ENCODE measurements at places on chromosomes 7 and 10.
A peak's percentile ranks its signal among the peaks of the same experiment; 100 is the strongest.

- DNase-seq = no peak
These were observed 3.8 kb upstream of the TECTB start for GRCh38 chr10:112279433-112279832.

DNA sequence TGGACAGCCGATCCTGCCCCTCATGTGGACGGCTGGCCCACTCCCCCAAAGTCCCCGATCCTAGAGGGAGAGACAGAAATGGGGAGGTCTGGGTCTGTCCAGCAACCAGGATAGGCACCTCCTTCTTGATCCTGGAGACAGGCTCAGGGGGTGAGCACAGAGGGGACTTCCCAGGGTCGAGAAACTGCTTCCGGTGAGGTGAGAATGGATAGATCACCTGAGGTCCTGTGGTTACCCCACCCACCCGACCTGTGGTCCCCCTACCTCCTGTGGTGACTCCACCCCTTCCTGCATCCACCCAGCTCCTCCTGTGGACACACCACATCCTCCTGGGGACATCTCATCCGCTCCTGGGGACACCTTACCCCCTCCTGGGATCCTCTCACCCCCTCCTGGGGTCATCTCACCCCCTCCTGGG, 27.4 kb upstream of the RASGEF1A start:
- no peak for DNase-seq

GRCh38 chr10:36089790-36090440, 447.8 kb upstream of the FZD8 start:
- no peak for DNase-seq

- DNase-seq = no peak
These were observed 696.4 kb downstream of the INHBA start for GRCh38 chr7:41006306-41006995.

DNA sequence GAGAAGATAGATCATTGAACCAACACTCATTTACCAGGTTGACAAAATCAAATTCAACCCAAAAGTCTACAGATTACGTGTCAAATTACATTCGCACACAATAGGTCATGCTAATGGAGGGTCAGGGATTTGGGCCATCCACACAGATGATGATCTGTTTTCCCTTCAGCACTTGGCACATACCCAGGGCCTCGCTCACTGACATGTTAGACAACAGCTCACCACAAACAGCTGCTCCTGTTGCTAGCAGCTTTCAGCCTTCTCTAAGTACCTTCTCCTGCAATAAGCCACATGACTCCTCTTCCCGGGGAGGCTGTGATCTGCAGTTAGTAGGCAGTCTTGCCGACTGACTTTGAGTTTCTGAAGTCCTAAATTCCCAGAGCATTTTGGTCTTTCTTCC, 18.4 kb downstream of the NKX2-3 start:
- no peak for DNase-seq

DNA sequence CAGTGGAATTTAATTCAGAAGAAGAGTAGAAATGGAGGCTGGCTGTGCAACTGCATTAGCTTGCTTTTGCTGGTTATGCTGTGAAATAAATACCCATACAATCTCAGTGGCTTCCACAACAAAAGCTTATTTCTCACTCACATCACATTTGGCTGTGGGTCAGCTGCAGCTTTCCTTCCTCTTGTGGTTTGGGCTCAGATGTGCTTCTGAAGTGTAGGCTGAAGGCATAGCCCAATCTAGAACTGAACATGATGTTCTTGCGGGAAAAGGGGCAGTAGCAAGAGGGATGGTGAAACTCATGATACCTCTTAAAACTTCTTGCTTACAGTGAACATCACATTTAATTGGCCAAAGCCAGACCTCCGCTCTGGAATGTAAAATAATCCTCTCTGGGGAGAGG, 119.9 kb downstream of the HECW1 start:
- DNase-seq = no peak

DNA sequence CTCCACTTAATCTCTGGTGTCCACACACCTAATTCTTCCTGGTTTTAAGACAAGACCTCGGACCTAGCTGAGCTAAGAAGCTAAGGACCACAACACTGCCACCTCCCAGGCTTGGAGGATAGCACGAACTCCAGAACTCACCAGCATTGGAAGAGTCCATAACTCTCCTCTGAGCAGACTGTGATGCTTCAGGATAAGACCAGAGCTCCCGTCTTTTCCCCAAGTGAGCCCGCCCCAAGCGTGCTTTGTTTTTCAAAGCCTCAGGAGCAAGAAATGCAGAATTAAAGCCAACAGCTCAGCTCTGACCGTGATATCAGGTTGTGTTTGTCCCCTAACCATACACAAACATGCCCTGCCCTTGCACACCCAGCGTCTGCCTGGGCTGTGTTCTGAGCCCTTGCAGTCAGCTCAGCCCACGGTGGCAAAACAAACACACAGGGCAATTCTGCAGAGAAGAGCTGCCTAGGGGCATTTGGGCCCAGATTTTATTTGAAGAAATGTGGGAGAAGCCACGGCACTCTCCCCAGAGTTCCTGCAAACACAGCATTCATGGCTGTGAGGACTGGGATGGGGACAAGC, 145.4 kb downstream of the WDR11 start:
- DNase-seq = no peak

- no peak for DNase-seq
These were observed 39.6 kb downstream of the NUP205 start for GRCh38 chr7:135597181-135597925.

DNA sequence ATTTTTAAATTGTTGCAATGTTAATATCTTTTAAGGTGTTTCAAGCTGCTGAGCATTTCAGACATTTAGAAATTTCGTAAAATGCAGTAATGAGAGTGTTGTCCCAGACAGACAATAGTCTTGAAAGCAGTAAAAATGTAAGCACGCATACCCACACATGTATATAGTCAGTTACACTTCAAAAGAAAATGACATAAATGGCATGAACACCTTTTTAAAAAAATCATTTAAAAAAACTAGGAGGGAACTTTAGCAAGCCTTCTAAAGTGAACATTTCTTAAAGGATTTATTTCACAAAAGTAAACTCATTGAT, 51.0 kb downstream of the CPED1 start:
- no peak for DNase-seq

DNA sequence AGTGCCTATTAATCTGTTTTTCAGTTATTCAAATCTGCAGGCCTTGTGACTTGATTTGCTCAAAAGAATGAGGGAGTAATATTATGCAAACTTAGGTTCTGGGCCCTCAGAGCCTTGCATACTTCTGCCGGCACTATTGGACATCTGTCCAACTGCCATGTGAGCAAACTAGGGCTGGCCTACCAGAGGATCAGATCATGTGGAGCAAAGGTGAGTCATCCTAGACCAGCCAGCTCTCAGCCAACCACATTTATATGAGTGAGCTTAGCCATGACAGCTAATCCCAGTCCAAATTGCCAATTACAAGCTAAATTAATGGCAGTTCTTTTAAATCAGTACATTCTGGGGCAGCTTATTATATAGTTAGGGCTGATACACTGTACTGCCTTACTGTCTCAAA, 69.6 kb downstream of the SDHAF3 start:
- DNase-seq = no peak

GRCh38 chr7:25310896-25311295, 82.6 kb upstream of the NPVF start:
- no peak for DNase-seq

- no peak for DNase-seq
These were observed 64.0 kb downstream of the CSGALNACT2 start for GRCh38 chr10:43202224-43202656.

DNA sequence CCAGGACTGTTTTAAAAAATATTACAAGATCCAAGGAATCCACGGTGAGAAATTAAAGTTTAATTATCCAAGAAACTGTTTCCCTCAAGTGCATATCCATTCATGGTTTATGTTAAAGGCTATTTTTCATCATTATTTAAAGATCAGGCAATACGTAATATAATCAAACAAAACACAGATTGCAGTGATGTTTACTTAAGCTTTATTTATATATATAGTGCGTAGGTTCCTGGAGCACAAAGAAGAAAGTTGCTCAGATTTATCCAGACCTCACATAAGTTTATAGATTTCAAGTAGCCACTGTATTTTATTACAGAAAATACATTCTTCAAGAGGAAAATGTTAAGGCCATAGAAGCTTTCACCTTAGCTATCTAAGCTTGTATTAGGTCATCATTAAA, 210.0 kb upstream of the KLF14 start:
- no peak for DNase-seq

GRCh38 chr7:29288181-29289091, 93.9 kb downstream of the CHN2 start:
- DNase-seq = no peak

GRCh38 chr7:2157473-2158279, 75.1 kb downstream of the MAD1L1 start:
- DNase-seq = peak; percentile 93

GRCh38 chr7:51316666-51317581, at the start of gene COBL:
Gene COBL, minus strand, starts transcription at chr7:51316809. Its CDS starts 176 bp downstream, at chr7:51316633.
- DNase-seq = no peak

GRCh38 chr10:74234569-74234968, 83.5 kb downstream of the ADK start:
- DNase-seq = no peak

GRCh38 chr10:49643241-49644034, 29.6 kb downstream of the CHAT start:
- DNase-seq = no peak

DNA sequence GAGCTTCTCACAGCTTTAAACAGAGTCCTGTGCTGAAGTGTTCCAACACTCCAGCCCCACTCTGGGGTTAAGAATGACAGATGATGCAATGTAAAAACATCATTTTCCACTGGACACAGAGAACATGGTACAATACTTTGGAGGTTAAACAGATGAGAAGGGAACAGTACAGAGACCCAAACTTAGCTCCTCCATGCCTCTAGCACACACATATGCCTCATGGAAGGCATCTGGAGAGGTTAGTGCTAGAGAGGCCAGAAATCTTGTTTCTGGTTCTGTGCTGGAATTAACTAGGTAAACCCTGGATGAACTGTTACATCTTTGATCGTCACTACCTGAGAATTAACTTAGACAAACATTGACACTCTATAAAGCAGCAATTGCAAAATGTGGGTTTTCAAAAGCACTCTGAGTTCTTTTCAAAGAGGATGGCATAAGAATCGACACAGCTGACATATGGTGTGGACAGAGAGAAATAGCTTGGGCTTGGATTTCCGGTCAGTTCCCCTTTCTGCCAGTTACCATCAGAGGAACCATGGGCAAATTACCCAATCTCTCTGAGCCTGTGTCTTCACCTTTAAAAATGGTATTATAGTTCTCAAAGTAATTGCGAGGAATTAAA, 81.9 kb downstream of the KCNMA1 start:
- no peak for DNase-seq

GRCh38 chr7:116772423-116772863, 89.9 kb upstream of the CAPZA2 start:
- no peak for DNase-seq

GRCh38 chr7:102077081-102077480, 209.6 kb upstream of the SH2B2 start:
- no peak for DNase-seq

DNA sequence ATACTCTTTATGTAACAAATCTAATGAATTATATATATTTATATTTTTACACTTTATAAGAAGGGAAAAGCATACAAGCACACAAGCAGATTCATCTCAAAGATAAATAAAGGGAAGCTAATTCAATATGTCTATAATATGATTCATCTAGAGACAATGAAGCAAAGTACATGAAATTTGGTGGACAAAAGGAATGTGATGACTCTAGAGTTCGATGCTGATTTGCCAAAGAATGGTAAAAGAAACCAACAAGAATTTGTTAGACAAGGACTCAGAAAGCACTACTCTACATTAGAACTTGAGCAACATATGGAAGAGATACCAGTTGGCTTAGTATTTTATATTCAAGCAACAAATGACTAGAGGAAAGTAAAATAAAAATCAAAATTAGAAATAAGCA, 536.5 kb upstream of the TEX47 start:
- DNase-seq = no peak

DNA sequence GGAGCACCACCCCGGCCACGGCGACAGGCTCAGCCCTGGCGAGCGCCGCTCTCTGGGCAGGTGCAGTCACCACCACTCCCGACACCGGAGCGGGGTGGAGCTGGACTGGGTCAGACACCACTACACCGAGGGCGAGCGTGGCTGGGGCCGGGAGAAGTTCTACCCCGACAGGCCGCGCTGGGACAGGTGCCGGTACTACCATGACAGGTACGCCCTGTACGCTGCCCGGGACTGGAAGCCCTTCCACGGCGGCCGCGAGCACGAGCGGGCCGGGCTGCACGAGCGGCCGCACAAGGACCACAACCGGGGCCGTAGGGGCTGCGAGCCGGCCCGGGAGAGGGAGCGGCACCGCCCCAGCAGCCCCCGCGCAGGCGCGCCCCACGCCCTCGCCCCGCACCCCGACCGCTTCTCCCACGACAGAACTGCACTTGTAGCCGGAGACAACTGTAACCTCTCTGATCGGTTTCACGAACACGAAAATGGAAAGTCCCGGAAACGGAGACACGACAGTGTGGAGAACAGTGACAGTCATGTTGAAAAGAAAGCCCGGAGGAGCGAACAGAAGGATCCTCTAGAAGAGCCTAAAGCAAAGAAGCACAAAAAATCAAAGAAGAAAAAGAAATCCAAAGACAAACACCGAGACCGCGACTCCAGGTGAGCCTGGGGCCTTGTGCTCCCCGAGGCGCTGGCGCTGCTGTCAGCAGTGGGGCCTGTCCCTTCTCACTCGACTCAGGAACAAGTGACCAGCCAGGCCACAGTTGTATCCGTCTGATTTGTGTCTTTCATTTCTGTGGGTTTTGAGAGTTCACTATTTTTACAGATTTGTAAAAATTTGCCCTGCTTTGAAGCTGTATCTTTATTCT, 117.7 kb downstream of the CYTH3 start:
- DNase-seq = no peak

DNA sequence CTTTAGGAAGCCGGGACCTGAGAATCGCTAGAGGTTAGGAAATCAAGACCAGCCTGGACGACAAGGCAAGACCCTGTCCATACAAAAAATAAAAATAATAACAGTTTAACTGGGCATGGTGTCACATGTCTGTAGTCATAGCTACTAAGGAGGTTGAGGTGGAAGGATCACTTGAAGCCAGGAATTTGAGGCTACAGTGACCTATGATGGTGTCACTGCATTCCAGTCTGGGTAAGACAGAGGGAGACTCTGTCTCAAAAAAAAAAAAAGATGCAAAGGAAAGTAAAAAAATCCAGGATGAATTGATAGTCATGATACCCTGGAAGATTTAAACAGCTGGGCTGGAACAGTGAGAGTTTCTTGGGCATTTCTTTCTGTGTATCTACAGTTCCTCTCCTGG, 463.2 kb downstream of the GALNT17 start:
- DNase-seq = no peak

- DNase-seq = no peak
These were observed 52.2 kb downstream of the SEM1 start for GRCh38 chr7:96657347-96658021.

DNA sequence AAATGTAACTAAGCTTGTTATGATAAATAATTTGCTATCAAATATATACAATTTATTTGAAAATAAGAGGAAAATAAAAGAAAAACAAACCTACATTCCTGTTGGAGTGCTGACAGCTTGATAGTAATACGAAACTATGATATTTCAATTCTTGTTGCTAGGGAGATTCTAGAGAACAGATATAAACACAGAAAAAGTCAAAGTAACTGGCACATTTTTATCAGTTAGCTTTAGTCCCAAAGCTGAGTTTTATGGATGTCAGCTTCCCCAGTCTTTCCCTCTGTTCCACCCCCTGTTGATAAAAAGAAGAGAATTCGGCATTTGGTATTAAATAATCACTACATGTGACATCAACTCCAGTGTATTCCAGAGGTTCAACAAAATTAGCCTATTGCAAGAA, 1134.0 kb downstream of the XPNPEP1 start:
- no peak for DNase-seq

Data from smooth muscle cell of the brain vasculature (primary cell).